ENCODE measurements at places on chromosomes 13 and 19. TPM values are rescaled to one million over a fixed set of nuclear protein-coding genes. Genes with fewer than 3 reads are reported as not detected.

The LILRB4 gene
- total RNA-seq: not detected

GRCh38 chr13:113667771-113668490, 912 bp downstream of the GRK1 start:
- peaks cover 2% of the 10 kb centered on the region for H3K4me1 ChIP-seq
- H3K27me3 ChIP-seq: peaks cover 2% of the 10 kb centered on the region
- DNase-seq: no peak
- peaks cover 2% of the 10 kb centered on the region for H3K36me3 ChIP-seq

The KCNN4 gene
- total RNA-seq: 53.0 TPM

GRCh38 chr13:74287724-74288169, 153.5 kb upstream of the KLF12 start:
- peak; percentile 84 for DNase-seq
- H3K27me3 ChIP-seq: no peaks in the 10 kb centered on the region
- H3K36me3 ChIP-seq: no peaks in the 10 kb centered on the region
- H3K4me3 ChIP-seq: peak overlapping the region; percentile 59

Measured in activated CD8-positive, alpha-beta memory T cell treated with anti-CD3 and anti-CD28 coated beads, Interleukin-2, amount 10 ng/mL, durations not matched to agents 7 days and 5 days (primary cell).